Activated T-helper 1 cell treated with Interleukin-2 at 50 U/mL for 16 hours (primary cell): ENCODE measurements at places on chromosomes 6 and 20.

DNA sequence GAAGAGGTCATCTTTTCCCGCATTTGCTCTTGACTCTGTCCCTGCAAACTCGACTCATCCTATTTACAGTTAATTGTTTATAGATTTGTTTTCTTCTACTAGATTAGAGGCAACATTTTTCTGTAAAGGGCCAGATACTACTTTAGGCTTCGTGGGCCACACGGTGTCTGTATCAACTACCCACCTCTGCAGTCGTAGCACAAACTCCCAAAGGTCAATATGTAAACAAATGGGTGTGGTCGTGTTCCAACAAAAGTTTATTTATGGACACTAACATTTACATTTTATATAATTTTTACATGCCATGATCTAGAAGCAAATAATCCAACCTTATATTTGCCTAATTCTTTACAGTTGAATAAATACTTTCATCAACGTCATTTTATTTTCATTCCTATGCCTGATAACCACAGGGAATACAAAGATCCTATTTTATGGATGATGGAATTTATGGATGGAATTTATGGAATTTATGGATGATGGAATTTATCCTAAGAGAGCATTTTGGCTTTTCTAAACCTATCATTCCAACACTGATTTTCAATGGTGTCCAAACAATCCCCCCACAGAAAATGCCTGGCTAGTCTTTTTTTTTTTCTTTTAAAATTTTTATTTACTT is 232.8 kb downstream of the MYLK4 start:
- DNase-seq: no peak

- no peak for DNase-seq
Observed at GRCh38 chr20:47466704-47467459, 34.8 kb upstream of the NCOA3 start.

DNA sequence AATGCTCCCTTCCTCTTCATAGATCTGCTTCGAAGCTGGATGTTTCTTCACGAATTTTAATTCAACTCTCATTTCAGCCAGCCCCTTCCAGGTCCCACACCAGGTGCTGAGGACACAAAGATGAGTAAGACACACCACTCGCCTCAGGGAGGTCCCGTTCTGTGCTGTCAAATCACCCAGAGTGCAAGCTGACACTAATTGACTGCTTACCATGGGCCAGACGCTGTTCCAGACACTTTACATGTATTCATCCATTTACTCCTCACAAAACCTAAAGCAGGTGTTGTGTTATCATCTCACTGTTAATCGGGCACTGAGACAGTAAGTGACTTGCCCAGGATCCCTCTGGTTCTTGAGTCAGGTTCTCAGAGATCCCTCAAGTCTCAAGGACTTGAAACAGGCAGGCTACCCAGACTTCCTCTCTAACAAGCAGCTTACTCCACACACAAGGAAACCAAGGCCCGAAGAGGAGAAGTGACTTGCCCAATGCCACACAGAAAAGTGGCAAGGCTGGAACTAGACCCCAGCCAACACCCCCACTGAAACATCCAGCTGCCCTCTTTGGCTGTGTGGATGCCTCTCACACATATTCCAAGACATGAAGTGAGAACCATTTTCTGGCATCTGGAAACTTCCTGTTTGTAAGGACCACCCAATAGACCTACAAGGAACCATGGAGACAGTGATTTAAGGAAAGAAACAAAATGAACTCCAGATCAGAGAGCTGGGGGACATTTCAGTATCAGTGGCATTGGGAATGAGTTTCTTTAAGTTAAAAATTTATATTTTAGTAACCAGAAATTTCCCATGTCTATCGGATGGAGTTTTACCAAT is 174.5 kb downstream of the CDC5L start:
- no peak for DNase-seq

DNA sequence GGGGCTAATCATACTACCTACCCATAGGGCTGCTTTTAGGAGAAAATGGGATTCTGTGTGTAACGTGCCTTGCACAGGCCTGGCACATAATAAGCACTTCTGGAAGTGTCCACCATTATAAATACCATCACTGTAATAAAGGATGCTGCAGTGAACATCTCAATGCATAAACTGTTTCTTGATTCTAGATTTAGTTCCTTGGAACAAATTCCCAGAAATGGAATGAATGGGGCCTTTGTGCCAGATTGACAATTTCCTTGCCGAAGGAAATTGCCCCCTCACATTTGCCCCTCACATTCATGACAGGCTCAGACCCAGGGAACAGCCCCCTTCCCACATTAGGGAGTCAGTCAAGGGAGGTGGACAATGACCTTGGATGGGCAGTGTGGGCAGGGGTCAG is 29.2 kb downstream of the BPIFB4 start:
- DNase-seq: no peak

DNA sequence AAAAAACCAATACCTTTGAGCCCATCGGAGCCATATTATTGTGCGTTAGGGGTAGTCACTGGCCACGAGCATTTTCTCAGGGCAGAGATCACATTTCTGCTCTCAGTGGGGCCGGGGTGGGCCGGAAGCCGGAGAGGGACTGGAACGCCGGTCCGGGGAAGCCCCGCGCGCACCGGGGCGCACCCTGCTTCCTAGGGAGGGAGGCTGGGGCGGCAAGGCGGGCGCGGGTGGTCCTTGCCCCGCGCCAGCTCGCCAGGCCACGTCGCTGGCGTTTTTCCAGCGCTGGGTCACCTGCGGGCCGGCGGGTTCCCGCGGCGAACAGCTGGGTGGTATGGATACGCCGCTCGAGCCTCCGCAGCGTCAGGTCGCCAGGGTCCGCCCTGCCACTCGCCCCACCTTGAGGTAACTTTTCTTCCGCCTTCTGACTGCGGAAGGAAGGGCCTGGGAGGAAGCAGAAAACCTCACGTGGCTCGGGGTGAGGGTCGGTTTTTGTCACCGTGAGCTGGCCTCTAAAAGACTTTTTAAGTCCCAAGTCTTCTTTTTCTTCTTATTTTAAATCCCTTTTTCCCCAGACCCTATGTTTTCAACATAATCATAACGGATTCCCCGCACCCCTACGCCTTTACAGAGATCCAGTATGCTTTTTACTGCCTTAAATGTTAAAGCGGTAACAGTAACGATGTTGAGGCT is 2.7 kb upstream of the EEF1A1 start:
- DNase-seq: peak; percentile 68

GRCh38 chr6:163564534-163564933 is 150.0 kb downstream of the QKI start:
- DNase-seq: no peak

DNA sequence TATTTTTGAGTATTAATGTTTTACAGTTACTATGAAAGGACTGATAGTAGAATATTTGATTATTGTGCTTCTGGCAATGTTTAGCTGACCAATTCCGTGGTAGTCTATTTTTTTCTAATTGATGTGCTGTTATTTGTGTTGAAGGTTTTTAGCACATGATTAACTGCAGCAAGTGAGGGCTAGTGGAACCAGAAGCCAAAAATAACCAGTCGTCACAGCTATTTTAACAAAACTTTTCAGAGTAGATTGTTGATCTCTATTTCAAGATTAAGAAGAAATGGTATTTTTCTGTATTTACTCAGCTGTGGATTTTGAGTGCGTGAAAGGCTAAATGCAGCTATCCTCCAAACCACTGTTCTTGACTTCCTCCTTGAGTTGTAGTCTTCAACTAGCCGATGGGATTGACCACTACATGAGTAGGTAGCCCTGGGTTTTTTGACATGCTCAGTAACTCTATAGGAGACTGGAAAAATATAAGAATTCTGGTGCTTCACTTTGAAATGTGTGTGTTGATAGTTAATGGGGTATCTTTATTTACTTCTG is 258.0 kb downstream of the ZFAND3 start:
- DNase-seq: no peak
